Stimulated activated naive CD4-positive, alpha-beta T cell treated with Interleukin-2 at 50 U/mL for 16 hours (primary cell): ENCODE measurements at places on chromosomes 7 and 10.

DNA sequence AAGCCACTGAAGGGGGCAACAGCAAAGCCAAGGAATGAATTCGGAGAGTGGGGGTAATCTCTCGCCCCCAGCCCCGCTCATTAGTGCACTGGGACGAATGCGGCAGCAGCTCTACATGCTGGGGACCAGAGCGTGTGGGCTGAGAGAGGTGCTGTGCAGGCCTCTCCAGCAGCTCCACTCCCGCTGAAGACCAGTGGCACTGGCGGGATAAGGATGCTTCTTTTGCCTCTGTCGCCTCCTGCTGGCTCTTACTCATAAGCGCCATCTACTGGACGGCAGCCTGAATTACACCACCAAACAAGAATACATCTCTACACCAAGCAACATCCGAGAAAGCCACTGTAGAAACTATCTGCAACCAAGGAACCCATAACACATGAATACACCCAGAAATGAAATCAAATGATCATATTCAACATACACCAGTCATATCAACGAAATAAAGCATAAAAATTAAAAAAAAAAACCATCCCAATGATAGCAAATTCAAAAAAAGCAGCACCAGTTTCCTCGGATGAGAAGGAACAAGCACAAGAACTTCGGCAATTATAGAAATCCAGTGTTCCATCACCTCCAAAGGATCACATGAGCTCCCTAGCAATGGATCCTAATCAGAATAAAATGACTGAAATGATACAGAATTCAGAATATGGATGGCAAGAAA, 79.0 kb upstream of the TMEM168 start:
- DNase-seq, result peak; percentile 31

DNA sequence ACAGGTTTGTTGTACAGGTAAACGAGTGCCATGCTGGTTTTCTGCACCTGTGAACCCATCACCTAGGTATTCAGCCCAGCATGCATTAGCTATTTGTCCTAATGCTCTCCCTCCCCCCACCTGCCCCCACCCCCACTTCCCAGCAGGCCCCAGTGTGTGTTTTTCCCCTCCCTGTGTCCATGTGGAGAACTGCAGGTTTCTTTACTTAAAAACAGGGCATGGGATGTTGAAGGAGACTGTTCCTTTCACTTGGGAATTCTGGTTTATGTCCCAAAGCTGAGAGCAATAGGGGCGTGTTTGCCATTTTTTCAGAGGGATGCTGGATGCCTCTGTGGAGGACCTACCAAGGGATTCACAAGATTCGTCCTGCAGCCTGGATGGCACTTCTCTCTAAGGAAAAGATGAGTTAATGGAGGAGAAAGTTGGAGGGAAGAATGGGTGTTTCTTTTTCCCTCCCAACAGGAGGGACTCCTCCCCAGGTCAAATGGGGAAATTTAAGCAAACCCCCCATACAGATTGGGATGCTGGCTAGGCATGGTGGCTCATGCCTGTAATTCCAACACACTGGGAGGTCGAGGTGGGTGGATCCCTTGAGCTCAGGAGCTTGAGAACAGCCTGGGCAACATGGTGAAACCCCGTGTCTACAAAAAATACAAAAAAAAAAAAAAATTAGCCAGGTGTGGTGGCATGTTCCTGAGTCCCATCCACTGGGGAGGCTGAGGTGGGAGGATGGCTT, 136.0 kb downstream of the GALNT17 start:
- no peak for DNase-seq

DNA sequence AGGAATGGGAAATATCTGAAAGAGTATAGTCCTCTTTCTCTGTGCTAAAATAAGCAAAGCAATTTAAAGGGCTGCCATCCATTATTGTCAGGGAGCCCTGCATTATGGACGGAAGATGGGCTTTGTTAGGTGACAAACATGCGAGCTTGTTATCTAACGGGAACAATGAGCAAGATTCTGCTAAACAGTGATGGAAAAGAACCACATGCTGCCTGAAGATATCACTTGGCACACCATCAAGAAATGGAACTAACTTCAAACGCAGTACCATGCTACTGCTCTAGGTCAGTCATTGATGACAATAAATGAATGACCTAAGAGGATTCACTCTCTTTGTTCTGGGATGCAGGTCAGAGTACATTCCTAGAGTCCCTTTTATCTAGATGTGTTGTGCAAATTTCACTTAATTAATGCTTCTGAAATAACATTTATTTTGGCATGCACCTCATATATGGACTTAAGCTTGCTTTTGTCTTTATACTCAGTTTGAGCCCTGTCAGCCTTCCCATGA, 175.7 kb upstream of the PTN start:
- no peak for DNase-seq

GRCh38 chr10:113540845-113541548, 11.9 kb upstream of the HABP2 start:
- no peak for DNase-seq

GRCh38 chr10:70063418-70064098, 10.9 kb downstream of the MACROH2A2 start:
- DNase-seq, result no peak

DNA sequence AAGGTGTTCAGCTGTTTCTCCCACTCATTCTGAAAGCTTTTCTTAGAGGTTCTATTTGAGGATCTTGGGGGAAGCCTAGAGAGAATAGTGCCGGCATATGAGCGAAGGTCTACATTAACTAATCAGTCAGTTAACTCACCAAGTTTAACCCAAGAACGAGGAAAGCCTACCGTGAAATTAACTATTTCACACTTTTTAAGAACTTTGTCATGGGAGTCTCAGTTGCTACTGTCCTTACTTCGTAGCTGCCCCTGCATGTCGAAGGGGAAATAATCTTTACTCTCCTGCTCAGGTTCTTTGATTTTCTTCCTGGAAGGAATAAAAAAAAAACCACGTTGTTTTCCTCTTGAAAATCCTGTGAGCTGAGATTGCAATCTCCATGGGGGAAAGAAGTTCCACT, 115.1 kb downstream of the FRMD4A start:
- DNase-seq, result no peak
